ENCODE measurements at places on chromosomes 1 and 21.

GRCh38 chr1:109636201-109636952 is 16.7 kb downstream of the AMPD2 start:
- DNase-seq, result no peak

DNA sequence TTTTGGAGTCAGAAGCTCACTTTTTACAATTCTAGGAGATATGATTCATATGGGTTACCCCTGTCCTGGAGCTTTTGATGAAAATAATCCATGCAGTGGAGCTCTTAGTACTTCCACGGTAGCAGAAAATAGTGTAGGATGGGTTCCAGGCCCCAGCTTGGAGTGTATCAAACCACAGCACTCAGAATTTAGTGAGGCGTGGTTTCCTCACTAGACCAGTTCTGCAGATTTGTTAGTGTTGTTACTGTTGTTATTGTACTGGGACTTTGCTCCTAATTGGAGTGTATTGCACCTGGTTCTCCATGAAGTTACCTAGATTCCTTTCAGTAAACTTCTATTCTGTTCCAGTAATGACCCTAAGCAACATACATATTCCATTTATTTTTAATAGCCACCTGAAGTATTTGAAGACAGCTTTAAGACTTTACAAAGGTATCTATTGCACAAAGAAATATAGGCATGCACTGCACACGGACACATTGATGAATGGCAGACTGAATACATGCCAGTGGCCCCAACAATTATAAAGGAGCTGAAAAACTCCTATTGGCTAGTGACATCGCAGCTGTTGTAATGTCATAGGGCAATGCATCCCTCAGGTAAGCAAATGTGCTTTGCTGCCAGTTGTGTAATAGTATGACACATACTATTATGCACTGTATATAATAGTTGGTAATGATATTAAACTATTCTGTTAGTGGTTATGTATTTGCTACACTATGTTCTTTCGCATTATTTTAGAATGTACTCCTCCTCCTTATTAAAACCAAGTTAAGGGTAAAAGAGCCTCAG is 1058.0 kb downstream of the KCNT2 start:
- no peak for DNase-seq

DNA sequence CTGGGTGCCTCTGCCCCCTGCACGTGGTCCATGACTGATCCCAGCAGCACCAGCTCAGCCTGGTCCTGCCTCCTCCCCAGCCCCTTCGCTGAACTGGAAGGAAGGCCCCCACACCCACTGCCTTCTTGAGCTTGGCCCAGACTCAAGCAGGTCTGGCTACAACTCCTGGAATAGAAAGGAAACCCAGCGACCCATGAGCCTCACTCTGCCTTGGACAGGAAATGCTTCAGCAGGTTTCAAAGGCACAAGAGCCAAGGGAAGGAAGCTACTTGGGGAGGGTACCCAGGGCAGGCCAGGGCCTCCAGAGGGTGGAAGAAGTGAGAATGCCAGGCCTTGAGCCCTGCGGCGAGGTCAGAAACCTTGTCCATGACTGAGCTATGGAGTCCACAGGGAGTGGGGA is 35.9 kb upstream of the RD3 start:
- DNase-seq, result no peak

- DNase-seq, result no peak
These were observed 420.5 kb downstream of the MATN1 start for GRCh38 chr1:30302858-30303257.

GRCh38 chr1:167565922-167566321 is 12.4 kb upstream of the CREG1 start:
- DNase-seq, result no peak

GRCh38 chr1:30305519-30305918 is 417.9 kb downstream of the MATN1 start:
- DNase-seq, result no peak

GRCh38 chr1:36115200-36115669 is 9.8 kb downstream of the COL8A2 start:
- no peak for DNase-seq

- no peak for DNase-seq
These were observed 60.5 kb upstream of the SOD1 start for GRCh38 chr21:31599013-31599412.

- DNase-seq, result no peak
These were observed 30.5 kb upstream of the WDTC1 start for GRCh38 chr1:27203946-27204345.

DNA sequence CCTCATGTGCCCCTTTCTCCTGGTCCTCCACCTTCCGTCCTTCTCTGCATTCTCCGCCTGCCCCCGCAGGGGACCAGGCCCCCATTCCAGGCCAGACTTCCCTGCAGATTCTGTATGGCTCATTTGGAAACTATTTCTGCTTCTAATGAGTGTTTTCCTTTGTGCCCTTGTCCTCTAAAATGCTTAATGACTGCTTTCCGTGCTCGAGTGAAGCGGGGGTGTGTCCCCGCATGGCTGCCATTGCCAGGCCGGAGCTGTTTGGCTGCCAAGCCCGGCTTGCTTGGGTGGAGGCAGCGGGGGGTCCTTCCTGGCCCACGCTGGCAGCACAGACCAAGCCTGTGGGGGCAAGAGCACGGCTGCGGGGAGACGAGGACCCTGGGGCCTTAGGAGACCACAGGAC is 299.3 kb upstream of the VAMP3 start:
- DNase-seq, result no peak

DNA sequence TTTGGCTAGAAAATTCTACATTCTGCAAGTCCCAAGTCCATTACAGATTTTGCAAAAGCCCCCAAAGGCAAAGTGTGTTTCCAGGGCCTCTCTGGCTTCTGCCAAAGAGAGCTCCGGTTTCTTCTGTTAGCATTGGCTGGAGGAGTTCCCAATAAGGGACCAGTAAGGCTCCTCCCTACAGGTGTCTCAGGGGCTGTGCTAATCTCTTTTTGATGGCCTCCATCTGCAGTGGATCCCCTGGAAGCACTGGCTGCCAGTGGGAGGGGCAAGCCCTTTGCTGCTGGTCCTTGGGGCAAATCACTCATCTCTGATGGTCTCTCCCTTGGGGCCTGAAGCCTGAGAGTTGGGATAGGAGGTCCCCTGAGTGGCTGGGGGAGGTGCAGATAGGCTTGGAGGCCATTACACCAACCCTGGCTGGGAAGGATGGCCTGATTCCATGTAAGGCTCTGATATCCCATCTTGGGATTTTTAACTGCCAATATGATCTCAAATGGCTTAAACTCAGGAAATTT is 89.1 kb upstream of the USP24 start:
- no peak for DNase-seq

DNA sequence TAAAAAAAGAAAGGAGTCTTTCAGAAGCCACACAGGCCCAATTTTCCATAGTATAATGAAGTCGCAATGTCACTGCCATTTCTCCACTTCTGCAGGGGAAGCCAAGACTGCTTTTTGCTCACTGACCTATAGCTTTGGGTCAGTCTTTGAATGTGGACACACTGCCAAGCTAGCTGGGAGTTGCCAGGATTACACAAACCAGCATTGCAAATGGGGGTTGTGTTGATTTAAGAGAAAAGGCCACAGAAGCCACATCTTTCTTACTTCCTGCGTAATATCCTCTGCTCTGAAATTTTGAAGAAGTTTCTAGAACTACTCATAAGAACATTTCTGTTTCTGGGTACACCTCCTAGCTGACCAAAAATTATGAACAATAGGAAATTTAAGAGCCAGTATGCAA is 45.8 kb upstream of the SAMSN1 start:
- DNase-seq, result no peak

DNA sequence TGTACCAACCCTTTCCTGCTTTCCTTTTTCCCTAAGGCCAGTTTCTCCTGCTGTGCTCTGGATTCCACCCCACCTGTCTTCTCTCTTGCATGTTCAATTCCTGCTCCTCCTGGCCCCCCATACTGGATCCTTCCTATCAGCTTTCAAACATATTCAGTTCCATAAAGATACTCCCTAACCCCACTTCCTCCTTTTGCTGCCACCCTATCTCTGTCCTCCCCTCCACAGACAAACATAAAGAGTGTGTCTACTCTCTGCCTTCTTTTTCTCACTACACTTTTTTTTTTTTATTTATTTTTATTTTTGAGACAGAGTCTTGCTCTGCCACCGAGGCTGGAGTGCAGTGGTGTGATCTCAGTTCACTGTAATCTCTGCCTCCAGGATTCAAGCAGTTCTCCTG is 16.9 kb upstream of the RPF1 start:
- no peak for DNase-seq

- no peak for DNase-seq
These were observed 477.2 kb upstream of the CAMK1G start for GRCh38 chr1:209106237-209106741.

GRCh38 chr1:9291914-9292360 is 757 bp upstream of the SPSB1 start:
- no peak for DNase-seq

- no peak for DNase-seq
These were observed 6.6 kb upstream of the NUCKS1 start for GRCh38 chr1:205756552-205756951.

DNA sequence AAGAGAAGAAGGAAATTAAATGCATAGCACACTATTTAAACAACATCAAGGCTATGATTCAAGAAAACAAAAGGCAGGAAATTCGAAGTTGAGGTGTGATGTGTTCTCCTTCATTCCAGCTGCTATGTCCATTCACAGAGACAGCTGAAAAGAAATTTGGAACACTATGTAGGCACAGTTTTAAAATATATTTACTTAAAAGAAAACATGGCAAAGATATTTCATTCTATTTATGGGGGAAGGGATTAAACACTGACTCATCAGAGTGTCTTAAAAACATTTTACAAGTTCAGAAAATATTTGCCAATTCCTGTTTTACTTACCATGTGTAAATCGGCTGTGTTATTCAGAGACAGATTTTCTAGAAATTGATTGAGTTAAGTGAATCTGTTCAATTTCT is 39.4 kb upstream of the NGF start:
- DNase-seq, result no peak

All from stimulated activated CD4-positive, alpha-beta T cell treated with anti-CD3 and anti-CD28 coated beads, Interleukin-2, amount 100 ng/mL, for 24 hours (primary cell).